ENCODE measurements at places on chromosomes 2 and 18.

- no peak for DNase-seq
Observed at GRCh38 chr2:101776172-101777043, 78.9 kb downstream of the MAP4K4 start.

DNA sequence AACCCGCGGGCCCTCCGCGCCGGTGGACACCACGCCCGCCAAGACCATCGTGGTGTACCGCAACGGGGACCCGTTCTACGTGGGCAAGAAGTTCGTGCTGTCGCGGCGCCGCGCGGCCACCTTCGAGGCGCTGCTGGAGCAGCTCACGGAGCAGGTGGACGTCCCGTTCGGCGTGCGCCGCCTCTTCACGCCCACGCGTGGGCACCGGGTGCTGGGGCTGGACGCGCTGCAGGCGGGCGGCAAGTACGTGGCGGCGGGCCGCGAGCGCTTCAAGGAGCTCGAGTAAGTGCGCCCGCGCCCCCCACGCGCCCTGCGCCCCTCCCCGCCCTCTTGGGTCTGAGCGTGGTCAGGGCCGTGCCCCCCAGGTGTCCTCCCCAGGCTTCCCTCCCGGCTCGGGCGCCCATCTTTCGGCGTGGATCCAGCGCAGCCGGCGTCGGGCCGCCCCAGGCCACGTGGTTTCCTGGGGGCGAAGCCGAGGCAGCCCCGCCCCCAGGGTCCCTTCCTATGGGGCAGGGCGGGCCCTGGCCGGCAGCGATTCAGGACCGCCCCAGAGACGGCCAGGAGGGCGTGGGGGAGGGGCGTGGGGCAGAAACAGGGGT lies 481 bp downstream of the DCDC2C start:
- DNase-seq: peak; percentile 17

- peak; percentile 89 for DNase-seq
Observed at GRCh38 chr2:8437228-8437948, 244.5 kb upstream of the ID2 start.

DNA sequence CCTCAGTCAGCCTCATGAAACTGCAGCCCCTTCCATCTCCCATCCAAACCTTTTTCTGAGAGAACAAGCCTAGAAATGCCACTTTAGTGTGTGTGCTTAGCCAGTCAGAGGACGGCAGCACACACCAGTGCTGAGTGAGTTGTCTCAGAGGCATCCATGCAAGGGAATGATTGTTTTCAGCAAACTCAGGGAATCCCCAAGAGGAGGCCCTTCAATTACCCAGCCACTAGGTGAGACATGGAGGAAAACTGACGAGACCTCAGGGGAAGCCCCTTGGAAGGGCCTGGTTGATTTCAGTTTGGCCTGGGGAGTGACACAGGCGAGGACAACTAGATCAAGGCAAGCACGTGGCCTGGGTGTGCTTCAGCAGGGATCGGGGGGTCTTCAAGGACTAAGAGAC lies 49.7 kb downstream of the APOB start:
- no peak for DNase-seq

GRCh38 chr2:43059183-43059897 lies 167.1 kb downstream of the ZFP36L2 start:
- peak; percentile 92 for DNase-seq

DNA sequence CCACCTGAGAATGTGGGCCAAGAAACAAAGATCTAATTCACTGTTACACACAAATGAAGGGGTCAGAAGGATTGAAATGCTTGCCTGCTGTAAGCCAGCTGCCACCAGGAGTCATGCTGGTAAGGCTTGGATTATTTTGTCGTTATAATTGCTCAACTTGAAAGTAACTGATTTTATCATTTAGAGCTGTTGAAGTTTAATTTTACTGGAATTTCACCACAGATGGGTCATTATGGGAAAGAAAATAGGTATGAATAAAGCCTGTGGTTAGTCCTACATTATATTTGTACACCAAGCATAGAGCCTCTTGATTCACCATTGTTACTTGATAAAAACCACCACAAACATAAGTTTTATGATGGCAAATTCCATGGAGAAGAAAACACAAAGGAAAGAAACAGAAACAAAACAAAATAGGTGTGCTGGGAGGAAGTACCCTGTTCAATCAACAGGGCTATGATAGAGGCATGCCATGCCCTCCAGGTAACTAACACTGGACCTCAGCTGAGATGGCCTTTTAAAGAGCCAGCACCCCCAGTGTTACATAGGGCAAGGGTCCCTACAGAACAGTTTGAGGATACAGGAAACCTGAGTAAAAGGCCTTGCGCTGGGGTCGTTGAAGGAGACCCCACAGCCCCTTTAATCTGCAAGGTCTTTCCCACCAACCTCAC lies 3.0 kb downstream of the CLEC4F start:
- DNase-seq: no peak

DNA sequence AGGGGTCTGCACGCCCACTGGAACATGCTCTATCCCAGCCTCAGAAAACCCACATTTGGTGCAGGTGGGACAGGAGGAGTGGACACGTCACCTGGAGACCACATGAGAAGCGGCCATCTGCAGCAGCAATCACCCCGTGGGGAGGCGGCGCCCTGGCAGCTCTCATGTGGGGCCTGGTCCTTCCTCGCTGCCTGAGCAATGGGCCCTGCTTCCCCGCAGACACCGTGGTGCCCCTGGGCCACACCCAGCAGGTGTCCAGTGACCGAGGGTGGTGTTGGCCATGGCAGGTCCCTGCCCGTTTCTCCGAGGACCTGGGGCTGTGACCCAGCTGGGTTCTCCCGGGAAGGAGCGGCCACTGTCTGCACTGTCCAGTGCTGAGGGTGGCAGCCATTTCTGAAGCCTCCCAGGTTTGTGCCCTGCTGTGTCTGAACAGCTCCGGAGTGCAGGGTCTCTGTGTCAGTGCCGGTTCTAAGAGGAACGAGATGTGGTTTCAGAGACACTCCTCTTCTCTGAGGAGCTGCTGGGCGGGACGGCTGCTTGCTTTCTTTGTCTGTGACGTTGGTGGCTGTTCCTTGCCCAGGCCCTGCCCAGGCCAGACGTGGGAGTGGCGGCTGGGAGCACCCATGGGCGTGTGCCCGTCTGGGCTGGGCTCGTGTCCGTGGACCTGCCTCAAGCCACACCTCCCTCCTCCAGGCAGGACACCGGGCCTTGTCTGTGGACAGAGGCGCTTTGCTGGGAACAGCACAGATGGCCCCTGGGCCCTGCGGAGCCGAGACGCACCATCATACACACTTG lies 44.8 kb downstream of the NFATC1 start:
- no peak for DNase-seq

GRCh38 chr18:43279015-43279744 lies 1.9 kb upstream of the SYT4 start:
- DNase-seq: peak; percentile 99

DNA sequence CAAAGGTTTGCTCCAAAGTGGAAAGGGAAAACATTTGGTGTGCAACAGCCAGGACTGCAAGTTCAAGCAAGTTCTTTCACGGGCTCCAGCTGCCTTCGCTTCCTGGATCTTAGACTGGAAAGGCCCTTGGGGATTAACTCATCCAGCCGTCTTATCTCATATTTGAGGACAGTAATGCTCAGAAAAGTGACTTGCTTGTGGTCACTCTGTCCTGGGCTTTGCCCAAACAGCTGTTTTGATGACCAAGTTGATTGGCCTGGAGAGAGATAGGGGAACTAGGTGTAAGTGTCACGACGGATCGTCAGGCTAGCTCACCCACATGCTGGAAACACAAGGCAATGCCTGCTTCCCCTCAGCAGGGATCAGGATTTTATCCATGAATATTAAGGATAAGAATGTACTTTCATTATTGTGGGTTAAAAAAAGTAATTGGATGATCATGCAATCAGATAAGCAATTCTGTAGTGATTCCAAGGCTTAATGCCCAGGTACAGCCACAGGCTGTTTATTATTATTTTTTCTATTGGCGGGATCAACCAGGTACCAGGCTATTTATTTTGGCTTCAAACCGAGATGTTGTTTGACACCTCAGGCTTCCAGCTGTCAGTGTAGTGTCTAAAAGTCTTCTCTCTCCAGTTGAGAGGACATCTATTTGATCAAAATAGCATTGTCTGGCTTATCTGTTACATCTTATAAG lies 162.5 kb upstream of the EPAS1 start:
- DNase-seq: peak; percentile 95

DNA sequence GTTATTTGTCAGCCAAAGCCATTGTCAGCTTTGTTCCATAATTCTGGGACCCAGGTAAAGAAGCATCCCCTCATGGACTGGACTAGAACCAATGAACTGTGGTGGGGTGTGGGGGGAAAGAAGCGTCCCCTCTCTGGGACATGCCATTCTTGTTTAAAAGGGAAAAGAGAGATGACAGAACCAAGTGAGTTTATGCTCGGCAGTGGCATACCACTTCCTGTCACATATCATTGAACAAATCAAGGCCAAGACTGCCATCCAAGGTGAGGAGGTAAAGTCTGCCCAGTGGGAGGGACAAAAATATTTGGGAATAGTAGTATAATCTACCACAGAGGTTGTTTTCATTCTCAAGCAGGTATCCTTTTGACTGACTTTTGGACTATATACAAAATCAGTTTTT lies 4.7 kb upstream of the GLS start:
- DNase-seq: no peak

DNA sequence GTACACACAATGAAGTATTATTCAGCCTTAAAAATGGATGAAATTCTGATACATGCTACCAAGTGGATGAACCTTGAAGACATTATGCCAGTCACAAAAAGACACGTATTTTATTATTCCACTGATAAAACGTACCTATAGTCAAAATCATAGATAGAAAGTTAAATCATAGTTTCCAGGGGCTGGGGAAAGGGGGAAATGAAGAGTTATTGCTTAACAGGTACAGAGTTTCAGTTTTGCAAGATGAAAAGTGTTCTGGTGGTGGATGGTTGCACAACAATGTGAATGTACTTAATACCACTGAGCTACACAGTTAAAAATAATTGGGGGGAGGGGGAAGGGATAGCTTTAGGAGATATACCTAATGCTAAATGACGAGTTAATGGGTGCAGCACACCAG lies 279.0 kb upstream of the STON1 start:
- DNase-seq: no peak

DNA sequence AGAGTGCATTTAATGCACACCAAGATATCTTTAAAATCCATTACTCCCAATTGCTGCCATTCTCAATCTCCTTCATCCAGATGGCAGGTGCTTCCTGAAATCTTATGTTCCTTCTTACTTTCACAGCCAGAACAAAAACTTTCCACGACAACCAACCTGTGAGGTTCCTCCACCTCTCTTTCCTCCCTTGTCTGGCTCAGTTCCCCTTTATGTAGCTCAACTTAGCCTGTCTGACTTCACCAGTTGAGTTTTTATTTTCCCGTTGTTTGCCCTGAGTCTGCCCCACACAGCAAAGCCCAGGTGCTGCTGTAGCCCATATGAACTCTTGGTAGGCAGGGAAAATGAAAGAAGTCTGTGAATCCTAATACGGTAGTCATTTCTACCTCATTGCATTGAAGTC lies 112.5 kb downstream of the MREG start:
- DNase-seq: no peak

- DNase-seq: no peak
Observed at GRCh38 chr2:216717491-216717901, 22.1 kb upstream of the IGFBP5 start.

GRCh38 chr2:201820383-201821007 lies 14.2 kb downstream of the CDK15 start:
- peak; percentile 97 for DNase-seq

GRCh38 chr2:235577404-235578330 lies 83.8 kb downstream of the AGAP1 start:
- peak; percentile 63 for DNase-seq

Data from NCI-H2171 treated with DMSO at 0.1 percent for 48 hours (cell line).